ENCODE measurements at places on chromosomes 3 and 15.

DNA sequence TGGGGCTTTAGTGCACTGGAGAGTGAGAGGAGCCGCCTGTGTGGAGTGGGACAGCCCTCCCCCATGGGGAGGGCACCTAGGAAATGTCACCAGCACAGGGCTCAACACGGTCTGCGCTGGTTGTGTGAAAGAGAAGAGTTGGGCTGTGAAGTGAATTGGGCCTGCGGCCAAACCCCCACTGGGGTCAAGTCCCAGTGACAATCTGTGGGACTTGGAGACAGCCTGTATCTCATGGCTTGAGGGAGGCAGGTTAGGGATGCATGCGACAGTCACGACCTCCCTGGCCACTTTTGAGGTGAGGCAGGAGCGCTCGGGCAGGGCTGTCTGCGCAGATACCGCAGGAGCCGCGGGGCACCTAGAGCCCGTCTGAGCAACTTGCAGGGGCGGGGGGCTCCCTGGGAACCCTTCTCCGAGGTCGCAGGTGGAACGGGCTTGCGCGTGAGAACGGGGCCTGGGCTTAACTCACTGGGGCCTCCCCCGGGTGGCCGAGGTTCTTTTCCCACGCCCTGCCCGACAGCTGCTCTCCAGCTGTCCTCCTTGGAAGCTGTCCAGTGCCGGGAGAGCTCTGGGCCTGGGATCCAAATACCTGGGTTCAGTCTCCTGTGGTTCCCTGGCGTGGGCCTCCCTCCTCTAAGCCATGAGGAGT, 77.4 kb downstream of the SNRK start:
- DNase-seq, result no peak

- DNase-seq, result no peak
These were observed 10.7 kb downstream of the STT3B start for GRCh38 chr3:31543375-31543774.

GRCh38 chr3:16254916-16255315, 9.8 kb downstream of the DPH3 start:
- no peak for DNase-seq

GRCh38 chr15:31367730-31368344, 41.2 kb downstream of the KLF13 start:
- no peak for DNase-seq

DNA sequence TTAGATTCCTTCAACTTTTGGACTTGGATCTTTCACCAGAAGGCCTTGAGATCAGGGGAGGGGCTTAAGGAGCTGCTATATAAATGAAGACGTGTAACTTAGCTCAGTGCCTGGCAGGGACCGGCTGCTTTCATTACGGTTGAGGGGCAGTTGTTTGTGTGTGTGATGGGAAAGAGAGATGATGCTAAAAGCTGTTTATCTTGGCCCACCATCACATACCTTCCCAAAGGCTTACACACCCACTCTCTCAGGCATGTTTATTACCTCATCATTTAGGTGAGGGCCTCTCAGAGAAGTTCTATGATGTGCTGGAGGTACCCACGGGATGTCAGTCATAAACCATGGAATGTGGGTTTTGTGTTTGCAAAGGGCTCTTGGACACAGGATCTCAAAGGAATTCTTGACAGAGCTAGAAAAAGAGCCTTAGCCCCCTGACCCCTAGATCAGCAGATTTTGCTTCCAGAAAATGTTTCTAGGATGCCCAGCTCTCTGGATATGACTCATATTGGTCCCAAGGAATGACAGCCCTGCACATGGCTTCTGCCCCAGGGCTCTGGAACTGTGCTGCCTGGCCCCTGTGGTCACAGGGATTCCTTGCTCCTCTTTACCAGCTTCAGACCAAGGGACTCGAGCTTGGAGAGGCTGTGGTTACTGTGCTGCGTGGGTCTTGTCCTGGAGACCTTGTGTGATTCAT, 15.9 kb upstream of the SMAD3 start:
- DNase-seq, result no peak

DNA sequence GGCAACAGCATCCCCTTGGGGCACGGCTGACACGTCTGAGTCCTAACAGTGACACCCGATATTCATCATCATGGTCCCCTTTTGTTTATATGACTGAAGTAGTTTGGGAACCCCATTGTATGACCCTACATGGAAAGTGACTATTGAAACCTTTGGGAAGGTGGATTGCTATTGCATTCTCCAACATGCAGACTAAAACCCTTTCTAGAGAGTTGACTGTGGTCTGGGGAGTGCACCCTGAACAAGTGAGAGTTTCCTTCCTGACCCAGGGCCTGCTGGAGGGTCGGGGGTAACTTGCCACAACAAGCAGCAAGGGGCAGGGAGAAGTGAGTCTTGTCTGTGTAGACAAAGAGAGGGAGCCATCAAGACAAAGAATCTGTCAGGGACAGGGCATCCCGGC, 54.4 kb downstream of the ISG20 start:
- no peak for DNase-seq

DNA sequence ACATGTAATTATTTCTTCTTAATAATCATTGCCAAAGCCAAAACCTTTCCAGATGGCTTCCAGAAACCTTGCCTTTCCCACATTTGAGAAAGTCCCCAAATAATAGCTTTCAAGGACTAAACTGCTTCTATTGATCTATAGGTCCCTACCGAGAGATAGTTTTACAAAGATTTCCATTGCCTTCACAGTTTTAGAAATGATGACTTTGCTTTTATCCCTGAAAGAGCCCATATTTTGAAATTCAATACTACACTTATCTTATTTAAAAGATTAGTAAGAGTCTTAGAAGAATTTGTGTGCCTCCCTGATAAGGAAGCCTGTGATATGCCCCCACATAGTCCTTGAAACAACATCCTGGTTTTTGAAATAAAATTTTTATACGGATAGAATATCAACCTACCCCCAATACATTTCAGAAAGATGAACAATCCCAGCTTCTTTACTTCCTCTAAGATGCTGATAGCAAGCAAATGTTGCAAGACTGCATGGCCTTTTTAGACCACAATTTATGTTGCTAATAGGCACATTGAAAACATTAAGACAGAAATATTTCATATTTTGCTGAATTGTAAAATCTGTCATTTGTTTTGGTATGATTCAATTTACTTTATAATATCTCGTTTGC, 146.3 kb downstream of the TMCO5A start:
- no peak for DNase-seq

- DNase-seq, result peak; percentile 8
These were observed 2.0 kb downstream of the TRIM59 start for GRCh38 chr3:160447544-160447943.

DNA sequence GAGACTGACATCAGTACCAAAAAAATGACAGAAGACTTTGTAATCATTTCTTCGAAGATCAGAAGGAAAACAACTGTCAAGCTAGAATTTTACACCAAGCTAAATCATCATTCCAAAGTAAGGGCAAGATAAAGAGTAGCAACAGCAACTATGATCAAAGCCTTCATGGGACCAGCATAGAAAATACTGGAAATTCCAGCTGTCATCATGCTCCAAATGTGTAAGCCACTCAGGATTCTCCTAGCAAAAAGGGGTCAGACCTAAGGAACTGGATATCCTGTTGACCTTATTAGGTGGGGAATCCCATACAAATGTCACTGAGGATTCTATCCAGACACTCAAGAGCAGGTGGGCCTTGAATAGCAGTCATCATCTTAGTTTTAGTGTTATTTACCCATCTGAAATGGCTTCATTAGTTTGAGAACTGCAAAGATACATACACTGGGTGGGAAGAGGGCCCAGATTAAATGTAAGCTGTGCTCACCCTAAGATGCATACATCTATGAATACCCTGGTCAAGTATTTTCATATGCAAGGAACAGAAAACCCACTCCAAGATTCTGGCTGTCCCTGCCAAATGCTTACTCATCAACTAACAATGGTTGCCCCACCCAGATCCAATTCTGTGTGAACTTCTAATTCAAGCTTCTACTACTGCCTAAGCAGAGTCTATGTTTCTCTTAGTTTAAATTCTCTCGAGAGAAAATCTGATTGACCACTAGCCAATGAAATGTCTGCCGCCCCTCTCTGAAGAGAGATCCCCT, 33.5 kb downstream of the CLDN18 start:
- DNase-seq, result peak; percentile 2

DNA sequence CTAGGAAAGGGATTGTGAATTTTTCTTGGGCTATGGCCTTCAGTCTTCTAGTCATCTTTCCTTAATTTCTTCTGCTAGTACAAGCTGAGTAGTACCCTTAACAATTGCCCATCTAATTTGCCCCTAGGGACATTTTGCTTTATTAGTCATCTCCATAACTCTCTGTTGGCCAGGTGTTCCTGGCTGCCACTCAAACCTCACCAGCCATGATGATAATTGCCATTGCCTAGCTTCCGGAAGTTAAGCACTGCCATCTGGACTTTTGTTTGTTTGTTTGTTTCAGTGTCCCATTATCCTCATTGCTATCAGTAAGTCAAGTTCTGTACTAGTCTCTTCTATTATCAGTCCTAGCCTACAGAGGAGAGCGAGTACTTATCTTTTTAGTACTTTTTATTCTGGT, 36.6 kb upstream of the UBL7 start:
- DNase-seq, result no peak

- DNase-seq, result no peak
These were observed 68.0 kb upstream of the ARL8B start for GRCh38 chr3:5054098-5054497.

GRCh38 chr3:123636431-123636841, 51.6 kb upstream of the HACD2 start:
- no peak for DNase-seq

DNA sequence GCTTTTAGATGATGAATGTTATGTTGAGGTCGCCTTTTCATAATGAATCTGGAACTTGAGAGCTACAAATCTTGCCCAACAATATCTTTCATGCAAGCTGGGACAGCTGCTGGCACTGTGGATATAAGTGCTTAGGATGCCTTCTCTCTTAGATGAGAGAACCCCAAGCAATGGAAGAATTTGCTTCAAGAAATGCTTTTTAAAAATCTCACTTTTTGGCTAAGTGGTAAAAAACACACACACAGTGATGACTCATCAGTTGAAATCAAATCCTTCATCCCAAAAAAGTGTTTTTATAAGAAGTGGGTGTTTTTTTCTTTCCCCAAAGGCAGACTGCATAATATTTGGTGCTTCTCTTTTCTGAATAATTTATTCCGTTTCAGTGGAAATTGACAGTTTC, 38.4 kb upstream of the GALNT15 start:
- no peak for DNase-seq
